Cardiac fibroblast (primary cell): ENCODE measurements at places on chromosomes 4 and X.

DNA sequence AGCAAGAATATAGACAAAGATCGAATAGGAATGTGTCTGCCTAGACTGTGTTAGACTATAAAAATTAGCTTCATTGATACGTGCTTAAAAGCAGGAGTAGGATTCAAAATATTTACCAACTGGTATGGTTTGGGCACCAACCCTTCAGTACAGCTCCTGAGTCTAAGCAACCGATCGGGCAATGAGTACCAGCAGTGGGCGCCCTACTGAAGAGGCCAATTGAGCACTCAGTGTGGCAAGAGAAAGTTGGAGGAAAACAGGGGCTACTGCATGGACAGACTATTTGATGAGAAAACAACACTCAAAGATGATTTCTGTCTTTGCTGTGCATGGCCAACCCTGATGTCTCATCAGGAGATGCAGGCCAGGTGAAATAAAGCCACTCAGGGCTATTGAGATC, 176.0 kb upstream of the NWD2 start:
- DNase-seq: no peak

- DNase-seq: no peak
Observed at GRCh38 chrX:54561622-54562021, 31.6 kb downstream of the GNL3L start.

DNA sequence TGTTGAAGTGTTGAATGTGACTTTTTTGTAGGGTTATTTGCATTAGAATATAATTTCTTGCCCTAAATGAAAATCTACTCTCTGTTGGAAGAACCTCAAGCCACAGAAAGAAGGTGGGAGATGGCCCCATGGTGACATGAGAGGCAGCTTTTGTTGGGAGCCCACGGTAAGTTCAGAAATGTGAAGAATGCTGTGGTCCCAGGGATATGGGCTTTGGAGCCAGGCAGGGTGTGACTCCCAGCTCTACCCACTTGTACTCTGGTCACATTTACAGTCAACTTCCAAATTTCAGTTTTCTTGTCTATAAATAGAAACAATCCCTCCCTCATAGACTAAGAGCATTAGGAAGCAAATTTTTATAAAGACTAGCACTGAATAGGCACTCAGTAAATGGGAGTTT, 177.8 kb downstream of the RAB28 start:
- DNase-seq: no peak

DNA sequence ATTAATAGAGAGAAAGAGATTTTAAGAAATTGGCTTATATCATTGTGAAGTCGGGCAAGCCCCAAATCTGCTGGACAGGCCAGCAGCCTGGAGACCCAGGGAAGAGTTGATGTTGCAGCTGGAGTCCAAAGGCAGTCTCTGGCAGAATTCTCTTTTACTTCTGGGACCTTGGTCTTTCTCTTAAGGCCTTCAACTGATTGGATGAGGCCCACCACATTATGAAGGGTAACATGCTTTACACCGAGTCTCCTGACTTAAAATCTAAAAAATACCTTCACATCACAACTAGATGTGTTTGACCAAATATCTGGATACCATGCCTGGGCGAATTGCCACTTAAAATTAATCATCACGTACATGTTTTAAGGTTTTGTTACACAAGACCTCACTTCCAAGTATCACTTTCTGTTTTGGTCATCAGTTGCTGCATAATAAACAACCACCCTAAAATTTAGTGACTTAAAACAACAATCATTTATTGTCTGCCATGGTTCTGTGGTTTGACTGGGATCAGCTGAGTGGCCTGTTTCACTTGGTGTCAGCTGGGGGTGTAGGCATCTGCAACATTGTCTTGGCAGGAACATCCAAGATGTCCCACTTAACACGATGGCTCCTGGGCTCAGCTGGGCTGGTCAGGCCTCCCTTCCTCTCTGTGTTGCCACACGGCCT, 3.4 kb downstream of the CD38 start:
- DNase-seq: peak; percentile 31

DNA sequence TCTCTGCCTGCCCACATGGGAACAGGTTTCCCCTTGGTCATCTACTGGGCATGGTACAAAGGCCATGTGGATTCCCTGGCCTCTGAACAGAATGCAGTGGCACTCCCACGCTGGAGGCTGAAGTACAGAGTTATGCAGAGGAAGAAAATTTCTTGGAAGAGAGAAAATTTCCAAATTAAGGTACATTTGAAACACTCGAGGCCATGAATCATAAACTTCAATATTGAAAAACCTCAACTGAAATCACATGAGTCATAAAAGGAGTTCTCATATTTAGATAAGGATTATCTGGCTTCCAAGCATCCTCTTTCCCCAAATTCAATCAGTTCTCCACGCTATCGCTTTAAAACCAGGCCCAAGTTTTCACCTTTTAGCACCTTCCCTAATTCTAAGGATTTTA, 28.1 kb upstream of the TXK start:
- peak; percentile 3 for DNase-seq

- peak; percentile 39 for DNase-seq
Observed at GRCh38 chr4:128868758-128869157, 59.3 kb downstream of the JADE1 start.

GRCh38 chr4:25790024-25790423, 72.8 kb downstream of the SEL1L3 start:
- DNase-seq: no peak

DNA sequence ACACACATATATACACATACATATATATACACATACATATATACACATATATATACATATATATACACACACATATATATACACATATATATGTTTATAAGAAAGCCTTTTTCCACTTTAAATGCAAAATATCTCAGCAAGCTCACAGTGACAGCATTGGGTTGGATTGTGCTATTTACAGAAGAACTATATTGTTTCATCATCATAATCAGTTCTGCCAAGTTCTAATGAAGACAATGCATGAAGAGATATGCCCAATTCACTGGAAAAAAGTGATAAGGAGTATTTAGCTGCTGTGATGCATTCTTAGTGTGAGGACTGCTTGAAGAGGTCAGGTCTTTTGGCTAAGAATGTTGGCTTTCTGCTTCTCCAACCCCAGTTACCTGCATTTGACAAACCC, 54.4 kb downstream of the RNF150 start:
- peak; percentile 19 for DNase-seq

- no peak for DNase-seq
Observed at GRCh38 chr4:87266986-87267385, 46.6 kb upstream of the KLHL8 start.

DNA sequence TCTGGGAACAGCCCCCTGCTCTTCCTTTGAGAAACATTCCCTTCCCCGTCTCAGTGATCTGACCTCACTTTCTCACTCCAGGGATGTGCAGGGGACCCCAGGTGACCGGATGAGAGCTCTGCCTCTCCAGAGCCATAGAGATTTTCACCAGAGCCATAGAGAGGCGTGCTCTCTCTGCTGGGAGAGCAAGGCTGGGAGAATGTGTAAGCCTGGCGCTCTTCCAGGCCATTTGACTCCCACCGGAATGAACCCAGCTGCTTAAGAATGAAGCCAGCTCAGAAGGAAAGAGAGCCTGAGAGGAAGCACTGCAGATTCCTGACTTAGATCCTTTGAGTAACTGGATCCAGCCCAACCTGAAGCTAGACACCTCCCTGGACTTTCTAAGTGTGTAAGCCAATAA, 106.4 kb downstream of the DHX15 start:
- peak; percentile 81 for DNase-seq

- peak; percentile 78 for DNase-seq
Observed at GRCh38 chrX:148871422-148872160, 371.2 kb downstream of the AFF2 start.

- no peak for DNase-seq
Observed at GRCh38 chr4:163967263-163967662, 472.8 kb downstream of the TMA16 start.

DNA sequence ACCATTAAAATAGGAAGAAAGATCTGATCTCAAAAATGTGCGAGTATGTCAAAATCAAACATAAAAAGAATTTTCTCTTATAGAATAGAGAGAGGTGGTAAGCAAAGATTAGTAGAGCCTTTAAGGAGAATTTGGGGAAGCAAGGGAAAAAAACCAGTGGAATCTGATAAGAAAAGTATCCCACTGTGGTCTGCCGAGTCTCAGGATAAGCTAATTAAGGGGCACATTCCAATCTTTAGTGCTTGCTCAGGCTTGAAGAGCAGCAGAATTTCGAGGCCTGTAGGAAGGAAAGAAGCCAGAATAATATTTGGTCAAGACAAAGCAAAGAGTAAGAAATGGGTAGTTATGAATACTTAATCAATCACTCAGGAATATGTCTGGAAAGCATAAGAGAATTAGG, 13.0 kb downstream of the STATH start:
- DNase-seq: no peak

DNA sequence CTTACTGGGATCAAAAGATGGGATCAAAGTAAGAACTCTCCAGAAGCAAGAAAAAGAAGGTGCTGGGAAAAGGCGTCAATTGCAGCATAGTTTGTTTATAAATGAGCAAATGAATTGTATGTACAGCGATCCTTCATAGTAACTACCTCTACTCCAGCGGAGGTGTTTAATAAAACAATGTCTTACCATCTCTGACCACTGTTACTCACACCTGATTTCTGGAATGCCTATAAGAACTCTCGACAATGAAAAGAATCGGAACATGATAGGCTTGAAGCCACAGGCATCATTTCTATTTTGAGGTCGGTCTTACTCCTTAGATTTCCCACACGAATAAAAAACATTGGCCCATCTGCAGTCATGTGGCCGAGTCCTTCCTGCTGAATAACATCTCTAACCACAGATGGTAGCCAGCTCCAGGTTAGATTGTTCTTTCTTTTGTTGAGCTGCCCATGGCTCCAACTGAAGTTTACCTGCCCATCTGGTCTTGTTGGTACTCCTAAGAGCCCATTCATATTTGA, 67.6 kb downstream of the CLDN34 start:
- no peak for DNase-seq

GRCh38 chr4:100694467-100694866, 176.6 kb upstream of the EMCN start:
- DNase-seq: no peak

GRCh38 chr4:119729835-119730670, 101.4 kb upstream of the PDE5A start:
- DNase-seq: peak; percentile 89

GRCh38 chr4:103892586-103892985, 172.8 kb upstream of the TACR3 start:
- no peak for DNase-seq

DNA sequence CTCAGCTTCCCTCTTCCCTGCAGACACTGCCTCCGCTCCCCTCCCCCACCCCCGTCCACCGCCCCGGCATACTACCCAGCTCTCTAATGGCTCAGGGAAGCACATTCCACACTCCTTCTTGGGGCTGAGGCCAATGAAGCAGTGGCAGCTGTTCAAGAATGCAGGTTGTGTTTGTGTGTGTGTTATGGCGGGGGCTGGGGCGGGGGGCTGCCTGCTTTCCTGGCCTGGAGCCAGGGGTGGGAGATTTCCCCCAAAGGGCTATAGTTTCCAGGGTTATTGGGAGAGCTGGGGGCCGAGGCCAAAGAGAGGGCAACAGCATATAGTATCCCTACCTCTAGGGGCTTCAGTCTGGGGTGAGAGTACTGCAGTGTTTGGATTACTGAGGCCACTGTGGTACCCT, 149.4 kb downstream of the EFNB1 start:
- DNase-seq: peak; percentile 20

GRCh38 chr4:85720735-85721134, 245.8 kb downstream of the ARHGAP24 start:
- peak; percentile 49 for DNase-seq

DNA sequence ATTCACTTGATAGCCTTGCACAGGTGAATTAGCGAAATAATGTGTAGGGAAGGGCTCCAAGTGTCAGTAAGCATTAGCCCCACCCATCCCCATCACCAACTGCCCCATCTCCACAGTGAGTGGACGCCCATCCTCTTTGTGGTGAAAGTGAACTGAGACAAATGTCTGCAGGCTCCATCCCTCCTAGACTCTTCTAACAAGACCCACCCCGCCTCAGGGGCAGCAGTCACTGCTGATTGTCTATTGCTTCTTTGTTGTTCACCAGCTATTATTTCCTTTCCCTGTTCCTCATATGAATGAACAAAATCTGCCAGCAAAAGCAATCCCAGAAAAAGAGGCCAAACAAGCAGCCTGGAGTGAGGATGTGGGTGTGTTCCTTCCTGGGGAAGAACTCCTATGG, 96.4 kb downstream of the LDB2 start:
- no peak for DNase-seq

DNA sequence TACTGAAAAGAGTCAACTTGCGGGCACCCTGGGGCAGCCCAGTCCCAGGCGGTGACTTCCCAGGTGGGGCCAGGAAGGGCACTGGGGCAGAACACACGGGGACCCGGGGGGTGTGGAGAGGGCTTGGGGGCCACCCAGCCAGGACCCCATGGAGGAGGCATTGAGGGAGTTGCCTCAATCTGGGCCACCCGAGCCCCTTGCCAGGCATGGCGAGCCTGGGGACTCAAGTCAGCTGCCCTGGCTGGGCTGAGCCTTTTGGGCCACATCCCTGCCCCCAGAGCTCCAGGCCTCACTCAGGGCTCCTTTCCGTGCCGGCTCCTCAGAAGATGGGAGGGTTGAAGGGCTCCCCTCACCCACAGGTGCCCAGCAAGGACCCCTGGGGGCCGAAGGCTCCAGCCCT, 6.6 kb upstream of the CPLX1 start:
- DNase-seq: no peak

GRCh38 chrX:120428309-120428708, 40.8 kb downstream of the LAMP2 start:
- peak; percentile 30 for DNase-seq

GRCh38 chr4:122861172-122861943, 34.7 kb downstream of the FGF2 start:
- no peak for DNase-seq

DNA sequence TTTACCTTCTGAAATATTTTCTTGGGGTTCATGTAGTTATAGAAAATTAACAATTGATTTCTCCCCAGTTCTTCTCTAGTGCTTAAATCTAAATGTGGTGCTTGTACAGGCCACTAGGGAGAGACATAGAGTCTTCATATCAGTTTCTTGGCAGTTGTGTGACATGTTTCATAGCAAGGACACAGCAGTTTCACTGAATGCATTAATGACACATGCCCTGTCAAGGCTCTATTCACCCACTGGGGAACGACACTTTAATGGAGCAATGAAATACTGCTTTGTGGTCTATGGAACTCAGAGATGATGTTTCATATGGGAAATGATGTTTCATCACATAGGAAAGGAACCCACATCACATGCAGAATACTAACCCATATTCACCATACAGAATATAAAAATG, 2.8 kb downstream of the VEGFC start:
- DNase-seq: peak; percentile 67
